ENCODE measurements at places on chromosomes 1 and 21.

DNA sequence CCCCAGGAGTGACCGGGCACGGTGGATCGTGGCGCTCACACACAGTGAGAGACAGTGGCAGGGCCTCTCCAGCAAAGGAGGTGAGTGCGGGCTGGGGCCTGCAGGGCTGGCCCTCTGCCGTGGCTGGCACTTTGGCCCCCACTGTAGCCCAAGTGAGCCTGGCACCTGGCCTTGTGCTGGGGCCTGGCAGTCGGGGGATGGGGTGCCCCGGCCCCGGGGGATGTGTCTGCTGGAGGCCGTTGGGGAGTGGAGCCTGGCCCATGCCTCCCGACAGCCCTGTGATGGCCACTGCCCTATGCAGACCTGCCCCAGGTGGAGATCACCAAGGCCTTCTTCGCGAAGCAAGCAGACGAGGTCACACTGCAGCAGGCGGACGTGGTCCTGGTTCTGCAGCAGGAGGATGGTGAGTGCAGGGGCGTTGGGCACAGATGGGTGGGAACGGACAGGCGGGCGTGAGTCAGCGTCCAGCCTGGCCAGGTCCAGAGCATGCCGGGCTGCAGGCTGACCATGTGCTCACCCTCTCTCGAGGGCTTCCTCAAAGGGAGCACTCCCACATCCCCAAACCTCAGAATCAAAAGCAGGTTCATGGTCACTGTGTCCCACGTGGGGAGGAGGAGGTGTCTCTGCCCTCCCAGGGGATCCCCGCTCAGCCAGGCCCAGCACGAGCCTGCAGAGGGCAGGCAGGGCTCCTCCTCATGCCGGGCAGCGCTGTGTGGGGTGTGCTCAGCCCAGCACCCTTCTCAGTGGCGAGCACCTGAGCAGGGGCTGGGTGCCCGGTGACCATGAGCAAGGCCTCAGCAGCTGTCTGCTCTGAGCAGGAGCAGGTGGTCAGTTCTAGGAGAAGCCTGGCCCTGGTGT is 25.3 kb downstream of the ARHGEF16 start:
- no peak for DNase-seq

DNA sequence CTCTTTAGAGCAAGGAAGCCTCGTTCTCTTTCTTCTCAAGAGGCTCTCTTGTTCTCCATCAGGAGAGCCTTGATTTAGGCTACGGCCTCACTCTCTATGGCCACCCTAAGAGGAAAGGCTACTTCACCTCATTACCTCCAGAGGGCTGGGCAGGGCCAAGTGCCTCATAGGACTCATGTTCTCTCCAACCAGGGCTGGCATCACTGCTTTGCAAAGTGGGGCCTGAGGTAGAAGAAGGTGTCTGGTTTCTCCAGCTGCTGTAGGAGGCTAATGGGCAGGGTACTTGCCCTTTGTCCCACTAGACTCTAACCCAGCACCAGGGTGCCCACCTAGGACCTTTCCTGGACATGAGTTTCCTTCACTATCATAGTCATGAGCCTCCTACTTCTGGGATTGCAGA is 2.1 kb upstream of the ATXN7L2 start:
- DNase-seq: no peak

DNA sequence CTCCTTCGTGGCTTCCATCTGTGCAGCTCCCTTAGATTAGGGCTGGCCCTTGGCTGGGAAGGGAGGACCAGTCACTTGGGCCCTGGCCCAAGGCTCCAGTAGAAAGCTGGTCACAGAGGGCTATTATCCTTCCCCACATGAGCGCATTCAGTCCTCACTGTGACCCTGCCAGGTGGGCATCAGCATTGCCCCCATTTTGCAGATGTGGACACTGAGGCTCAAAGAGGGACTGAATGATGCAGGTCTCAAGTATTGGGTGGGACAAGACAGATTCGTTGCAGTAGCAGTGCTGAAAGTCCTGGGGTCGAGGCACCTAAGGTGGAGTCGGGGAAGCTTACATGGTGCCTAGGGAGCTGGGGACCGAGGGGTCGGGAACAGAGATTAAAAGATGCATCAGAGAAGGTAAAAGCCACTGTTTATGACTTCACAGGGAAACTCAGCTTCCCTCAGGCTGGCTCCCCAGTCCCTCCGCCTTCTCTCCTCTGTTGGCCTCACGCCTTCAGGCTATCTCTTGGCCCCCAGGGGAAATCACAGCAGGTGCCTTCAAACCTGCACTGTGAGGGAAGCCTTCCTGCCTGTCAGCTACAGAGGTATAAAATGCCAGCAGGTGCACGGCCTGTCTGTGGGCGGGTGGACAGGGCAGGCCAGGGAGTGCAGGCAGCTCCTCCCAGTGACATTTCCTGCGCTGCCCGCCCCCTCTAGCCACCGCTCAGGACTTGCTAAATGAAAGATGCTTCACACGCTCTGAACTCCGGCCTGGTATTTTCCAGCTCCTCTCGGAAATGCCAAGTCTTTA is 178.4 kb downstream of the GRIK3 start:
- DNase-seq: no peak

- DNase-seq: no peak
Observed at GRCh38 chr21:33265664-33266049, 510 bp upstream of the IL10RB start.

- no peak for DNase-seq
Observed at GRCh38 chr1:203619091-203619780, 7.4 kb upstream of the ATP2B4 start.

Measured in AG09319 (cell line).